Uterus (tissue), 4 donors: ENCODE measurements at places on chromosomes 13 and 19. TPM values are rescaled to one million over a fixed set of nuclear protein-coding genes. Genes with fewer than 3 reads are reported as not detected.

DNA sequence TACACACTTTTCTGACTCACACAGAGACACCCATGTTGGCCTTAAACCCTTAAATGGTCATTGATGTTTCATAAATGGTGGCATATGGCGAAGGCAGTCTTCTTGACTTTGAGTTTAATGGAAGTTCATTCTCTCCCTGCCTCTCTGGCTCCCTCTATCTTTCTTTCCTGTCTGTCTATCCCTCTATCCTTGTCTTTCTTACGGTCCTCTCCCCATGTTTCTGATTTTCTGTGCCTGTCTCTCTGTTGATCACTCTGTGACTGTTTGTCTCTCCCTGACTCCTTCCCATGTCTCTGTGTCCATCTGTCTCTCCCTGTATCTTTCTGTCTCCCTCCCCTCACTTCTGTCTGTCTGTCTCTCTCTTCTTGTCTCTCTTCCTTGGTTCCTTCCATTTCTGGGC lies 43.2 kb upstream of the SHKBP1 start:
- H3K27me3 ChIP-seq, result no peaks in the 10 kb centered on the region
- no peak for DNase-seq
- H3K4me3 ChIP-seq, result no peak overlapping the region
- H3K27ac ChIP-seq, result no peak overlapping the region
- H3K4me1 ChIP-seq, result no peaks in the 10 kb centered on the region

GRCh38 chr13:36513266-36513665 lies 81.0 kb downstream of the CCNA1 start:
- no peaks in the 10 kb centered on the region for H3K36me3 ChIP-seq
- H3K4me3 ChIP-seq, result no peak overlapping the region
- no peaks in the 10 kb centered on the region for H3K27me3 ChIP-seq
- H3K27ac ChIP-seq, result no peak overlapping the region
- H3K4me1 ChIP-seq, result no peaks in the 10 kb centered on the region

The ZNF667 gene
- total RNA-seq, result 8.8 TPM

The TEX26 gene
- total RNA-seq, result not detected

GRCh38 chr13:99287551-99287950 lies 19.6 kb downstream of the GPR183 start:
- DNase-seq, result no peak
- H3K36me3 ChIP-seq, result no peaks in the 10 kb centered on the region
- no peak overlapping the region for H3K4me3 ChIP-seq
- H3K27ac ChIP-seq, result no peak overlapping the region

DNA sequence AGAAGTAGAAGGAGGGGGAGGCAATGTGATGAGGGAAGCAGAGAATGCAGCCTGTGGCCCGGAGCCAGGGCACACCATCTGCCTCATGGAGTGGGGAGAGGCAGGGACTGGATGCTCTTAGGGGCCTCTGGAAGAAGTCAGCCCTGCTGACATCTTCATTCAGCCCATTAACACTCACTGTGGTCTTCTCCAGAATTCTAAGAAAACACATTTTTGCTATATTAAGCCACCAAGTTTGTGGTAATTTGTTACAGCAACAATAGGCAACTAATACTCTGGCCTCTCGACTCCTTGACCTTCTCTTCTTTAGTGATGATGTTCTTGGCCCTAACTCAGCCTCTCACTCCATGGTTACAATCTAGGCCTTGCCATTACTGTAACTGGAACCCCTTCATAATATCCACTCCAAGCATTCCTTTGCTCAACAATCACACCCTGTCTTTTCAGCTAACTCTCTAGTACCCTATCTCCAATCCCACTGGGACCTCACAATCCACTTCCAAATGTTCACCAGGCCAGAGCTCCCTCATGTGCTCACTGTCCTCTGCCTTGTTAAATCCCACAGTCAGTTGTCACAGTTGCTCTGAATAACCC lies 98.5 kb downstream of the MIPEP start:
- no peaks in the 10 kb centered on the region for H3K4me1 ChIP-seq
- no peaks in the 10 kb centered on the region for H3K36me3 ChIP-seq
- no peak overlapping the region for H3K27ac ChIP-seq
- DNase-seq, result no peak

GRCh38 chr19:51777570-51778462 lies 16.8 kb downstream of the FPR2 start:
- DNase-seq, result peak; percentile 63
- H3K36me3 ChIP-seq, result no peaks in the 10 kb centered on the region
- no peaks in the 10 kb centered on the region for H3K4me1 ChIP-seq
- no peak overlapping the region for H3K4me3 ChIP-seq
- H3K27ac ChIP-seq, result no peak overlapping the region

DNA sequence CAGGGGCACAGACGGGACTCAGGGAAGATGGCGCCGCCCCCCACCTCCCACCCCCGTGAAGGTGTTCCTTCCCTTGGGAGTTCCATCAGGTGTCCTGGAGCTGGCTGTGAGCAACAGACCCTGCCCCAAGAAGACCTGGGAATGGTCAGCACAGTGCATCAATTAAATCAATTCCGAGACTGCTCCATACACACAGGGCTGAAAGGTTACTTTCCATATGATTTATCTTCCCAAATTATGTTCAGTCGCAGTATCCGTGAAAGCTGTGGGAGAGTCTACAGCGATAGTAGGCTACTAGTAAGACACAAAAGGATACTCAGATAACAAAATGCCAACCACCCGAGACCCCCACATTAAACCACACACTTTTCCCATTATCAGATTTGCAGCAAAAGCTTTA lies 71.8 kb upstream of the PABPC3 start:
- H3K36me3 ChIP-seq, result no peaks in the 10 kb centered on the region
- DNase-seq, result no peak
- H3K4me3 ChIP-seq, result no peak overlapping the region
- H3K27ac ChIP-seq, result no peak overlapping the region
- H3K4me1 ChIP-seq, result no peaks in the 10 kb centered on the region
- H3K27me3 ChIP-seq, result no peaks in the 10 kb centered on the region

DNA sequence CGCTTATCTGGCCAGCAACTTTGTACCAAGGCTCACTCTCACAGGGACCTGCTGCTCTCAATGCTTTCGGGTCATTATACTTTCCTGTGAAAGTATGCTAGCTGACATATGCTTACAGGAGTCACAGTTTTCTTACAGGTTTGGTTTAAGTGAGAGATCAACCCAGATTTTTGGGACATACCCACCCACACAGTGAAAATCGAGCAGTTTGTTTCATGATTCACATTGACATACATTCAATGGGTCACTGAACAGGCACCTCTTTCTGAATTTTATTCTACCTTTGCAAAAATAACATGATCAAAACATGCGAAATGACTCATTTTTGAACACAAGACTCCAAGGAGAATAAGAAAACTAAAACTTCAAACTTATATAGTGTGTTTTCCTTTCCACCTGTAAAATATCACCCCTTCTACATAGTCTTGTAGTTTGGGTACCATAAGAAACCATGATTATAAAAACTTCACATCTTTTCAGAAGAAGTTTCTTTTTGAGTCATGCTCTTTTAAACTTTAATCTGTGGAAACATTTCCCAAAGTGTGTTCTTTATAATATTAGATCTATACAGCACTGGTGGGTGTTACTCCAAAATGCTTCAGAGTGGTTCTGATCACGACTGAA lies 44.3 kb upstream of the TEX29 start:
- no peak overlapping the region for H3K27ac ChIP-seq
- H3K36me3 ChIP-seq, result no peaks in the 10 kb centered on the region
- H3K4me3 ChIP-seq, result no peak overlapping the region
- DNase-seq, result no peak
- no peaks in the 10 kb centered on the region for H3K4me1 ChIP-seq
- H3K27me3 ChIP-seq, result no peaks in the 10 kb centered on the region

DNA sequence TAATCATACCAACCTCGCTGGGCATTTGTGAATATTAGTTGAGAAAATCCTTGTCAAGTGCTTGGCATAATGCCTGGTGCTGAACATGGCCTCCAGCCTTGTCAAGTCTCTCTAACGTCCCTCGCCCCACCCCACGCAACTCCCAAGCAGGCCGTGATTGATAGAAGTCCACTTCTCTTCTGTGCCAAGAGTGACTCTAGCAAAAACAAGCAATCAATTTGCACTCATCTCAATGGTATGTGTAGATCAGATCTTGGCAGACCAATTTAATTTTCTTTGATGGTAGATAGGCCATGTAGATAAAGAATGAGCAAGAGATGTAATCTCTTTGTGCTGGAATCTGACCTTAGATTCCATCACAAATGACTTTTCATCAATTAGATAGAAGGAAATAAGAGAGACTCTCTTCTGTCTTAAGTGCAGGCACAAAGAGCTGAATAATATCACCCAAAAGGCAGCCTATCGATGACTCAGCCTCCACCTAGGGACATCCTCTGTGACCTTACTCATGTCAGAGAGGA lies 31.0 kb upstream of the KATNAL1 start:
- peaks cover 33% of the 10 kb centered on the region for H3K4me1 ChIP-seq
- H3K4me3 ChIP-seq, result no peak overlapping the region
- no peak for DNase-seq
- H3K27me3 ChIP-seq, result no peaks in the 10 kb centered on the region

The POSTN gene
- total RNA-seq, result 78.8 TPM

The HNRNPA1L2 gene
- total RNA-seq, result 5.9 TPM

The ZNF331 gene
- 9.4 TPM for total RNA-seq

DNA sequence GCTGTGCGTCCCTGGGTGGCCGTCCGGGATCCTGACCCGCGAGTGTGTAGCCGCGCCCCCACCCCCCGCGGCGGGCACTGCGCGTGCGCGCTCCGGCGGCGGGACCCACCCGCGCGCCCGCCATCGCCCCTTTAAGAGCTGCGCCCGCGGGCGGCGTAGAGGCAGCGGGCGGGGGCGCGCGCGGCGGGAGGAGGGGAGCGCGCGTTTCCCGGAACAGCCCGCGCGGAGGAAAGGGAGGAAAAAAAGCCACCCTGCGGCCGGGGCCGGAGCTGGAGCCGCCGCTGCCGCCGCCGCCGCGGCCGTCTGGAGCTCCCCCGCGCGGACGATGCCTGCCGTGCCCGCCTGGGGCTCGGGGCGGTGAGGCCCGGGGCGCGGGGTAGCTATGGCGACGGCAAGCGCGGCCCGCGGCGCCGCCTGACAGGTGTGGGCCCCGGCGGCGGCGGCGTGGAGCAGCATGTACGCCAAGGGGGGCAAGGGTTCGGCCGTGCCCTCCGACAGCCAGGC lies at the start of gene SSBP4:
SSBP4 (plus strand) TSS at position 204 of the 504 bp plus-strand sequence; CDS start at position 455, 251 bp downstream.
- no peaks in the 10 kb centered on the region for H3K27me3 ChIP-seq
- DNase-seq, result peak; percentile 80
- no peaks in the 10 kb centered on the region for H3K4me1 ChIP-seq
- peak within 1 kb of the TSS; percentile 62 for H3K4me3 ChIP-seq
- no peaks in the 10 kb centered on the region for H3K36me3 ChIP-seq

DNA sequence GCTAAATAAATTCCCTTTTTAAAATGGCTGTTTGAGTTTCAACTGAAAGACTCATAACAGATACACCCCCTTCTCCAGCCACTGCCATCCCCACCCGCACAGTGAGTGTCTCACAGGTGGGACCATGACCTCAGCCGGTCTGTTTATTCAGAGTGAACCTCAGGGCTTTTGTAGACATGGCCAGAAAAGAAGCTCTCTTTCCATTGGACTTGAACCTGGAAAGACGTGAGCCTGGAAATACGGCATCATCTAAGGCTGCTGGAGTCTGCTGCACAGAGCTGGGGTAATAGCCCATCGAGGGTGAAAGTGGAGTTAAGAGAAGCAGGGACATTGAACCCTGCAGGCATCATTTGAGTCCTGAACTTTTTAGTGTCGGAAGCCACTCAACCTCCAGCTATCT lies 15.2 kb upstream of the KPNA3 start:
- H3K36me3 ChIP-seq, result no peaks in the 10 kb centered on the region
- DNase-seq, result no peak
- H3K27ac ChIP-seq, result no peak overlapping the region
- no peaks in the 10 kb centered on the region for H3K27me3 ChIP-seq

GRCh38 chr13:25232937-25233515 lies 54.3 kb downstream of the MTMR6 start:
- H3K27ac ChIP-seq, result no peak overlapping the region
- no peak for DNase-seq
- H3K27me3 ChIP-seq, result no peaks in the 10 kb centered on the region

DNA sequence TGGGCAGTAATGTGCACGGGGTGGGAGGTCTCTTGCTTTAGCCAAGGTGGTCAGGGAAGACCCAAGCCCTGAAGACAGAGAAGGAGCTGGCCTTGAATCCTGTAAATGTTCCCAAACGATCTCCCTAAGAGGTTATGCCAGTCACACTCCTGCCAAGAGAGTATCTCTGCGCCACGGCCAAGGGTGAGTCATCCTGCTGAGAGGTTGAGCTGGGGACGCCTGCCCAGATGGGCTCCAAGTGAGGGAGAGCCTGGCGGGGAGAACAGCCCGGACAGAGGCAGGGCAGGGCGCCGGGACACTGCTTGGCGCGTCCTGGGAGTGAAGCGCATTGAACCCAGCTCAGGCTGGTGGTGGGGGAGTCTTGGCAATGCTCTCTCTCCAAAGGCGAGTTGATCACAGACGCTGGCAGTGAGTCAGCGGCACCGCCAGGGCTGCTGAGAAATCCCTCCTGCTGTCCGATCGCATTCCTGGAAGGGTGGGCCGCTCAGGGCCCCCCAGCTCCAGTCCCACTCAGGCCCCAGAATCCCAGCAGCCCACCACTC lies 16.4 kb downstream of the SULT2B1 start:
- H3K4me1 ChIP-seq, result no peaks in the 10 kb centered on the region
- no peaks in the 10 kb centered on the region for H3K36me3 ChIP-seq
- H3K4me3 ChIP-seq, result no peak overlapping the region
- H3K27ac ChIP-seq, result peak overlapping the region; percentile 50

The ZNF382 gene
- total RNA-seq, result 0.59 TPM

DNA sequence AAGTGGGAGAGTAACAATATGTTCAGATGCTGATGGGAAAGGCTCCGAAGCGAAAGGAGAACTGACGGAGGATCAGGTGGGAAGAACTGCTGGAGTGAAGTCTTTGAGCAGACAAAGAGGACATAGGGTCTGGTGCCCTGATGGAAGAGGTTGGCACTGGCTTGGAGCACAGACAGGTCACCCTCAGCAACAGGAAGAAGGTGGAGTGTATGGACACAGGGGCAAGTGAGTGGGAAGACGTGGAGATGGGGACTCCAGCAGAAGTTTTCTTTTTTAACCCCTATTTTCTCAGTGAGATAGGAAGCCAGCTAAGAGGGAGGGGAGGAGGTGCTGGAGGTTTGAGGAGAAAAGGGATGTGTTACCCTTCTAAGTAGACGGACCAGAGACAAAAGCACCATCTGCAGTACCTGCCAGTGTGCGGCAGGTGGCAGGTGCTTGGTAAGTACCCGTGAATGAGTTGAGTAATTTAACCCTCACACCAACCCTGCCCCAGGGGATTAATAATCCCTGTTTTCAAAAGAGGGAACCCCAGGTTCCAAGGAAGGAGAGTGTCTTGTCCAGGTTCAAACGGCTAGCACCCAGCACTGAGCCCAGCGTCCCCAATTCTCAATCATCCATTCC lies 11.2 kb downstream of the HAS1 start:
- no peak for DNase-seq
- H3K4me1 ChIP-seq, result no peaks in the 10 kb centered on the region
- H3K4me3 ChIP-seq, result no peak overlapping the region
- H3K27ac ChIP-seq, result no peak overlapping the region

DNA sequence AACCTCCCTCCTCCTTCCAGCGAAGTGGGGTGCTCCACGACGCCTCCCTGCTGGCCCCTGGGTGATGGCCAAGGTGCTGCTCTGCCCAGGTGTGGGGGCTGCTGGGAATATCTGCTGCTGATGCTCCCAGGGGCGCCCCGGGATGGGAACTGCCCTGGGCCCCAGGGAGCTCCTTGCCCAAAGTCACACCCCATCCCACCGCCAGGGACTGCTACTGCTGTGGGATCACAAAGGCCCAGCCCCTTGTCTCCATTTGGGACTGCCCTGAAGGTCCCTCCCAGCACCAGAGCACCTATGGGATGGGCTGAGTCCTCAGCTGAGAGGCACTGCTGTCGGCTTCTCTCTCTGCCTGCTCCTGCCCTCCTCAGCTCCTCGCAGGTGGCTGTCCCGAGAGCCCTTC lies 19.0 kb downstream of the CHST8 start:
- no peak overlapping the region for H3K27ac ChIP-seq
- no peaks in the 10 kb centered on the region for H3K36me3 ChIP-seq
- no peak for DNase-seq

The IL11 gene
- not detected for total RNA-seq
